ENCODE measurements at places on chromosomes 2 and 18.
A peak's percentile ranks its signal among the peaks of the same experiment; 100 is the strongest.

DNA sequence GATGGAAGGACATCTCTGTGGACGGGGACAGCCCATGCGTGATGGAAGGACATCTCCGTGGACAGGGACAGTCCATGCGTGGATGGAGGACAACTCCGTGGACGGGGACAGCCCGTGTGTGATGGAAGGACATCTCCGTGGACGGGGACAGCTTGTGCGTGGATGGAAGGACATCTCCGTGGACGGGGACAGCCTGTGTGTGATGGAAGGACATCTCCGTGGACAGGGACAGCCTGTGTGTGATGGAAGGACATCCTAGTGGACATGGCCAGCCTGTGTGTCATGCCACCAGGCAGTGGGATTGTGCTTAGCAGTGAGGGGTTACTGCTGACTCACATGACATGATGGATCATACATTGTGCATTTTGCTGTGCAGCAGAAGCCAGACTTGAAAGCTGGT, 30.0 kb upstream of the NFATC1 start:
- H3K27ac ChIP-seq = no peak overlapping the region
- no peak for DNase-seq
- no peaks in the 10 kb centered on the region for H3K4me1 ChIP-seq
- no peak overlapping the region for H3K4me3 ChIP-seq
- no peaks in the 10 kb centered on the region for H3K36me3 ChIP-seq
- H3K27me3 ChIP-seq = no peaks in the 10 kb centered on the region

- H3K4me3 ChIP-seq = no peak overlapping the region
- H3K4me1 ChIP-seq = no peaks in the 10 kb centered on the region
- peak; percentile 23 for DNase-seq
- no peaks in the 10 kb centered on the region for H3K27me3 ChIP-seq
- no peak overlapping the region for H3K27ac ChIP-seq
- no peaks in the 10 kb centered on the region for H3K36me3 ChIP-seq
Measured at GRCh38 chr2:16012626-16013358, 72.4 kb downstream of the MYCN start.

- no peaks in the 10 kb centered on the region for H3K36me3 ChIP-seq
- no peaks in the 10 kb centered on the region for H3K27me3 ChIP-seq
- H3K4me3 ChIP-seq = peak overlapping the region; percentile 18
- peak overlapping the region; percentile 88 for H3K27ac ChIP-seq
Measured at GRCh38 chr2:54572262-54572635, 116.1 kb downstream of the SPTBN1 start.

GRCh38 chr18:76232010-76232409, 263.0 kb downstream of the ZNF516 start:
- DNase-seq = no peak
- H3K27ac ChIP-seq = no peak overlapping the region
- no peaks in the 10 kb centered on the region for H3K27me3 ChIP-seq
- no peak overlapping the region for H3K4me3 ChIP-seq

DNA sequence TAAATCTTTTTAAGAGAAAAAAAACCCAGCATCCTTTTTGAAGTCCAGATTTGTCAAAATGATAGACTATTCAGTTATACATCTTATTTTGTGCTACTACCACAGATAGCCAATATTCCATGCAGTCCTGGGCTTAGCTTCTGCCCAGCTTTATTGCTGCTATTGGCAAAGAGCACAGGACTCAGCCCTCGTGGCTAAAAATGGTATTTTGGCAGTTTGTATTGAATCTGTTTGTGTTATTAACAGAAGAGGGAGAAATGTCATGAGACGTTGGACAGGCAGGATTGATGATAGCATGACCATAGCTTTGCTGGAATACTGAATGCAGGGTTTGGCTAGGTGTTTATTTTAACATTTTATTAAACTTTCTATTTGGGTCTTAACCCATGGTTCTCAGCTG, 19.4 kb downstream of the ELAC1 start:
- no peaks in the 10 kb centered on the region for H3K4me1 ChIP-seq
- no peaks in the 10 kb centered on the region for H3K36me3 ChIP-seq
- DNase-seq = no peak
- H3K27ac ChIP-seq = no peak overlapping the region

Data from breast epithelium (tissue), 4 donors.